ENCODE measurements at places on chromosomes 5 and 9.

DNA sequence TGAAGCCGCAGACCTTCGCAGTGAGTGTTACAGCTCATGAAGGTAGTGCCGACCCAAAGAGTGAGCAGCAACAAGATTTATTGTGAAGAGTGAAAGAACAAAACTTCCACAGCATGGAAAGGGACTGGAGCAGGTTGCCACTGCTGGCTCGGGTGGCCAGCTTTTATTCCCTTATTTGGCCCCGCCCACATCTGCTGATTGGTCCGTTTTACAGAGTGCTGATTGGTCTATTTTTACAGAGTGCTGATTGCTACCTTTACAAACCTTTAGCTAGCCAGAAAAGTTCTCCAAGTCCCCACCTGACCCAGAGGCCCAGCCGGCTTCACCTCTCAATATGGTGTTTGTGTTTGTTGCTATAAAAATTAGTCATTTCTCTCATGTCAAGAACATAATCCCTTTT lies 49.7 kb downstream of the RECK start:
- no peak for DNase-seq

DNA sequence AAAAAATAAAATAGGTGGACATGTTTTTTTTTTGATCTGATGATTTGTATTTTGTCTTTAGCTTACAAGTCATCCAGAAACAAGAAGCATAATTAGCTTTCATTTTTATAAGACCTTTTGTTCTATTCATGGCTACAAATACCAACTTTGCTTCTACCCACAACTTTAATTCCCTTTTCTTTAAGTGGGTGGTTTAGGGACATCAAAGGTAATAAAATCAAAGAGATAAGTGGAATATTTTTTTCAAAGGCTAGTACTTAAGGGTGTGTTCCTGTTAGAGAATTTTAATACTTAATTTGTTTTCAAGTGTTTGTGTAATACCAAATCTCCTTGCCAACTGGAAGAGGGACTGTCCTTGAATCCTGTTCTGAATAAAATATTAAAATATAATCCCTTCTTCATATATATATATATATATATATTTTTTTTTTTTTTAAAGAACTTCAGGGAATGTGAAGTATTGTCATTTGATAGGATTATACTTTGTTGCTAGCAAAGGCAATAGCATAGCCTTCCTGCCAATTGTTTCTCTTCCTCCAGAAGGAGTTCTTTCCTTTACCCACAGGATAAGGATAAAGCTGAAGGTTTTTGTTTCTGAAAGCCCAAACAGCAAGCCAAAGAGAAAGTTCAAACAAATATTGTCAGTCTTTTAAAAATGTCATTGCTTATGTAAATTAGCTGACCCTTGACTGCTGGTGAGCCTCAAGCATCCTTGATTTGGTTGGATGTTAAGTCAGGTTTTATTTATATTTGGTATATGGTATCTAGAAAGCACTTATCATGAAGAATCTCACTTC lies 108.9 kb downstream of the PAM start:
- DNase-seq, result no peak

DNA sequence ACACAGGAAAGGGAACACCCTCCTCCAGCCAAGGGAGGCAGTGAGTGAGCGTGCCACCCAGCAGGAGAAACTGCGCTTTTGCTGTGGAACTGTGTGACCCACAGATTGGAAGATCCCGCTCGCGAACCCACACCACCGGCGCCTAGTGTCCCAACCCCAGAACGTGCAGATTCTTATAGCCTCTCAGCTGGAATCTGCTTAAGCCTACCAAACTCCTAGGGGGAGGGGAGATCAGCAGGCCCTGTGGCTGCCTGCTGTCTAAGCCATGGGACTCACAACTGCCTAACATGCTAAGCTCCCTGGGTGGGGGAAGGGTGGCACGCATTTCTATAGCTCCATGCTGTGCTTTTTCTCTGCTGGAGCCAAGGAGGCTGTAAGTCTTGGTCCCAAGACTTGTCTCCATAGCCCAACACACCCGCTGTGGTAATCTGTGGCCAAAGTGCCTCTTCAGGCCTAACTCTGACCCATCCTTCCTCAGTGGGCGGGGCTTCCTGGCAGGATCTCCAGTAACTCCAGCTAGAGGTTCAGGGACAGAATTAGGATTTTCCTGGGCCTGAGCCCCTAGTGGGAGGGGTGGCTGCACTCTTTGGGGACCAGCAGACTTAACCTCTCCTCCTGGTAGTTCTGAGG lies 485.0 kb downstream of the TAF11L14 start:
- no peak for DNase-seq

- peak; percentile 49 for DNase-seq
Observed at GRCh38 chr9:82894961-82895821, 167.8 kb downstream of the RASEF start.

- no peak for DNase-seq
Observed at GRCh38 chr5:75534734-75535133, 23.0 kb downstream of the POLK start.

DNA sequence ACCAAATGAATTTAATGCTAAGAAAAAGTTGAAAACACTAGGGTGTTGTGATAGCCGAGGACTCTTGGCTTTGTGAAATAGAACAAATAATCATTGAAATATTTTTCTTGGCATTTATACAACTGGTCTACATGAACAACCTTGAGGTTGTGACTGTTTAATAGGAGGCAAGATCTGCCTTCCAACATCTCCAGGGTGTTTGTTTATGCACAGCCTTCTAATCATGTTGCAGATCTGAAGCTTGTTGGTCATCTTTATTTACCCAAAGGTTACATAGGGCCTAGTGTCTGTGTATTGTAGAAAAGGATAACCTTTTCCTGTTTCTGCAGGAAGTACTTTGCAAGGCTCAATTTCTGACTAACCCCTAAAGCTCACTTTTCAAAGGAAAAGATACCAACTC lies 65.2 kb upstream of the RANBP3L start:
- DNase-seq, result no peak

- no peak for DNase-seq
Observed at GRCh38 chr5:100186181-100186580, 349.0 kb upstream of the FAM174A start.

GRCh38 chr9:107989544-107989943 lies 500.0 kb upstream of the KLF4 start:
- DNase-seq, result no peak

GRCh38 chr9:8963885-8964284 lies 1164.3 kb upstream of the DMAC1 start:
- DNase-seq, result no peak

GRCh38 chr5:172356047-172356446 lies 72.5 kb upstream of the UBTD2 start:
- no peak for DNase-seq

GRCh38 chr5:72364171-72364570 lies 44.0 kb downstream of the PTCD2 start:
- no peak for DNase-seq

- DNase-seq, result no peak
Observed at GRCh38 chr5:60687927-60688720, 11.8 kb downstream of the DEPDC1B start.

GRCh38 chr5:5101676-5102075 lies 38.5 kb upstream of the ADAMTS16 start:
- no peak for DNase-seq

GRCh38 chr9:137813167-137813566 lies 64.4 kb upstream of the CACNA1B start:
- DNase-seq, result no peak

DNA sequence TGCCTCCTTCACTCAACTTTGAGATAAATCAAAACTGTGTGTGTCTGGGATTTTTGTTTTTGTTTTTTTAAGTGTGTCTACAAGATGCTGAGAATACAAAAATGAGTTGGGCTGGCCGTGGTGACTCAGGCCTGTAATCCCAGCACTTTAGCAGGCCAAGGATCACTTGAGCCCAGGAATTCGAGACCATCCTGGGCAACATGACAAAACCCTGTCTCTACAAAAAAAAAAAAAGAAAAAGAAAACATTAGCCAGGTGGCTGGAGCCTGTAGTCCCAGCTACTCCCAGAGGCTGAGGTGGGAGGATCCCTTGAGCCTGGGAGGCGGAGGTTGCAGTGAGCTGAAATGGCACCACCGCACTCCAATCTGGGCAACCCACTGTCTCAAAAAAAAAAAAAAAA lies 21.0 kb downstream of the HNRNPK start:
- no peak for DNase-seq

GRCh38 chr9:89883401-89884341 lies 278.9 kb downstream of the GADD45G start:
- peak; percentile 17 for DNase-seq

- peak; percentile 56 for DNase-seq
Observed at GRCh38 chr9:109745335-109746283, 34.4 kb upstream of the PALM2AKAP2 start.

GRCh38 chr9:87494970-87495471 lies 2.6 kb upstream of the DAPK1 start:
- peak; percentile 69 for DNase-seq

GRCh38 chr5:35066260-35066795 lies 18.6 kb upstream of the AGXT2 start:
- DNase-seq, result no peak

GRCh38 chr5:170217831-170218230 lies 15.0 kb upstream of the C5orf58 start:
- no peak for DNase-seq

- no peak for DNase-seq
Observed at GRCh38 chr5:144913661-144914060, 743.0 kb downstream of the KCTD16 start.

GRCh38 chr9:128886211-128886891 lies 4.4 kb downstream of the LRRC8A start:
- DNase-seq, result no peak
